ENCODE measurements at places on chromosomes 11 and 22. TPM values are rescaled to one million over a fixed set of nuclear protein-coding genes. Genes with fewer than 3 reads are reported as not detected.

EMSY gene
- total RNA-seq: 7.6 TPM

DNA sequence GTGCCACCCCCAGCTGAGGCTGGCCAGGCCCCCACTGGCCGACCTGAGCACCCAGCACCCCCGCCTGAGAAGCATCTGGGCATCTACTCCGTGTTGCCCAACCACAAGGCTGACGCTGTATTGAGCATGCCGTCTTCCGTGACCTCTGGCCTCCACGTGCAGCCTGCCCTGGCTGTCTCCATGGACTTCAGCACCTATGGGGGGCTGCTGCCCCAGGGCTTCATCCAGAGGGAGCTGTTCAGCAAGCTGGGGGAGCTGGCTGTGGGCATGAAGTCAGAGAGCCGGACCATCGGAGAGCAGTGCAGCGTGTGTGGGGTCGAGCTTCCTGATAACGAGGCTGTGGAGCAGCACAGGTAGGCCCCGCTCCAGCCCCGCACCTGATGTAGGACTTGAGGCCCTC, 4.7 kb downstream of the ZBTB16 start:
- no peaks in the 10 kb centered on the region for H3K36me3 ChIP-seq
- no peak overlapping the region for H3K4me3 ChIP-seq
- H3K27ac ChIP-seq: no peak overlapping the region
- no peaks in the 10 kb centered on the region for H3K27me3 ChIP-seq

- H3K36me3 ChIP-seq: no peaks in the 10 kb centered on the region
- H3K4me1 ChIP-seq: no peaks in the 10 kb centered on the region
- DNase-seq: no peak
- H3K4me3 ChIP-seq: no peak overlapping the region
Measured at GRCh38 chr22:30767661-30768060, 73.0 kb downstream of the OSBP2 start.

DNA sequence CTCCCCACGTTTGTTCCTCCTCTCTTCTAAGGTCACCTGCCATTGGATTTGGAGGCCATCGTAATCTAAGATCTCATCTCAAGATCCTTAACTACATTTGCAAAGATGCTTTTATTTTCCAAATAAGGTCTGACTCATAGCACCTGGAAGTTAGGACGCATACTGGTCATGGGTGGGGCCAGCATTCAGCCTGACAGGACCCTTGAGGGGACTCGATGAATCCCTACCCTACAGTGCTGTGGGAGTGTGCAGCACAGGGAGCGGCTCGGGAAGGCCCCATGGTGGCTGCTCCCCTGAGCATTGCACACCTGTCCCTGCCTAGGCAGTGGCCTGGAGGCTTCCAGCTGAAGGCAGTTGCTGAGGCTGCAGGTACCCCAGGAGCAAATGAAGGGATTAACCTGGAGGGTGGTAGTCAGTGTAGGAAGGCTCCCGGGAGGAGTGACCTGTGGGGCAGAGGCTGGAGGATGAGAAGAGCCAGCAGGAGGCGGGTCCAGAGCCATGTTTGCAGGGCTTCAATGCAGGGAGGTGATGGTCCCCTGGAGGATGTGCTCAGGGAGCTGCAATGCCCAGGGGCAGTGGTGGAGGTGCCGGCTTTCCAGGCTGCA, 362.2 kb downstream of the CTTN start:
- H3K27me3 ChIP-seq: no peaks in the 10 kb centered on the region
- no peak overlapping the region for H3K27ac ChIP-seq
- H3K4me3 ChIP-seq: no peak overlapping the region
- no peaks in the 10 kb centered on the region for H3K4me1 ChIP-seq
- no peak for DNase-seq

DNA sequence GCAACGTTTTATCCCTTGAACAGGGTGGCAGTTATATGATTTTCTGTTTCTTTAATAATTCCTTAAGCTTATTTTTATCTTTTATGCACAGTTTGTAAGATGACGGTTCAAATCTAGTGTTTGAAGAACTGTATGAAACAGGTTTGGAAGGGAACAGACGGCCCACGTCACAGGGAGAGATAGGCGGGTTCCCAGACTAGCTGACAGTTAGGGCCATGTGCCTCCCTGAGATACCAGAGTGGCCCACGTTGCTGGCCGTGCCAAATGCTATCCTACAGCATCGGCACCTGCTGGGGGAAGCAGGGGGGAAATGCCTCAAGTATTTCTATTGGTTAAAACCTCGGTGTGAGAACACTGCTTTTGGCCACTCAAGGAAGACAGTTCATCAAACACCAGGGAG, 50.2 kb upstream of the BID start:
- DNase-seq: no peak
- no peaks in the 10 kb centered on the region for H3K36me3 ChIP-seq
- no peak overlapping the region for H3K27ac ChIP-seq
- H3K27me3 ChIP-seq: no peaks in the 10 kb centered on the region
- no peaks in the 10 kb centered on the region for H3K4me1 ChIP-seq

GPHA2 gene
- 15.6 TPM for total RNA-seq

PIK3IP1 gene
- total RNA-seq: 2.4 TPM

- H3K27me3 ChIP-seq: no peaks in the 10 kb centered on the region
- H3K4me3 ChIP-seq: no peak overlapping the region
- no peaks in the 10 kb centered on the region for H3K36me3 ChIP-seq
- H3K27ac ChIP-seq: no peak overlapping the region
Measured at GRCh38 chr11:122524898-122525297, 130.6 kb upstream of the UBASH3B start.

GRCh38 chr22:50208939-50209892, 8.4 kb downstream of the SELENOO start:
- no peaks in the 10 kb centered on the region for H3K4me1 ChIP-seq
- no peaks in the 10 kb centered on the region for H3K27me3 ChIP-seq
- H3K27ac ChIP-seq: no peak overlapping the region
- H3K36me3 ChIP-seq: peaks cover 4% of the 10 kb centered on the region

MMP12 gene
- total RNA-seq: 0.12 TPM

- H3K27ac ChIP-seq: no peak overlapping the region
- no peak for DNase-seq
- H3K4me1 ChIP-seq: no peaks in the 10 kb centered on the region
- no peak overlapping the region for H3K4me3 ChIP-seq
Measured at GRCh38 chr11:44236296-44236695, 73.6 kb downstream of the ALX4 start.

- H3K4me1 ChIP-seq: no peaks in the 10 kb centered on the region
- H3K36me3 ChIP-seq: no peaks in the 10 kb centered on the region
- H3K4me3 ChIP-seq: no peak overlapping the region
- no peak overlapping the region for H3K27ac ChIP-seq
- no peaks in the 10 kb centered on the region for H3K27me3 ChIP-seq
- no peak for DNase-seq
Measured at GRCh38 chr11:73412308-73412707, 36.1 kb downstream of the RELT start.

DNA sequence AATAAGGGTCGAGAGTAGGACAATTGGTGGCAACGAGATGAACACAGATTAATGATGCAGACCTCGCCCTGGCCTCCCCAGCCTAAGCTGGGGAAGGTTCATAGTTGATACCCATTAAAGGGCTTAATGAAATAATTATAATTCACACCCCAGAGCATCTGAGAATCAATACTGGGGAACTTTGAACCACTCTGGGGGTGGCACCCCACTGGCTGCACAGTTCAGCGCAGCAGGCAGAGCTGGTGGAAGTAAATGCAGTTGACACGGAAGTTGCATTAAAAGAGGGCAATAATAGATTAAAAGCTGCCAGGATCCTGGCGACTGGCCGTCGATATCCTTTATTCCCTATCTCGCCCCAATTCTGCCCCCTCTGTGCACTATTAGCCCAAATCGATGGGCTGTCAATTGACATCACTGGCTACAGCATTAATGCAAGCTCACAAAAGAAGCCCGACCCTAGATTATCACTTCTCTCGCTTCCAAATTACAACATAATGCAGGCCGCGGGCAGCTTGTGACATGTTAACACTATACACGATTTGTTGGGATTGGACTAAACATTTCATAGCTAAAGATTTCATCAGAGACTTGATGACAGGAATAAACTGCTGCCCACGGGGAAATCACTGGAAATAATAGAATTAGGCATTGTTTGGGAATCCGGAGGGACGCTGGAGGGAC, 14.5 kb downstream of the HSPA8 start:
- no peaks in the 10 kb centered on the region for H3K27me3 ChIP-seq
- no peak for DNase-seq
- no peaks in the 10 kb centered on the region for H3K36me3 ChIP-seq
- H3K4me1 ChIP-seq: no peaks in the 10 kb centered on the region

DNA sequence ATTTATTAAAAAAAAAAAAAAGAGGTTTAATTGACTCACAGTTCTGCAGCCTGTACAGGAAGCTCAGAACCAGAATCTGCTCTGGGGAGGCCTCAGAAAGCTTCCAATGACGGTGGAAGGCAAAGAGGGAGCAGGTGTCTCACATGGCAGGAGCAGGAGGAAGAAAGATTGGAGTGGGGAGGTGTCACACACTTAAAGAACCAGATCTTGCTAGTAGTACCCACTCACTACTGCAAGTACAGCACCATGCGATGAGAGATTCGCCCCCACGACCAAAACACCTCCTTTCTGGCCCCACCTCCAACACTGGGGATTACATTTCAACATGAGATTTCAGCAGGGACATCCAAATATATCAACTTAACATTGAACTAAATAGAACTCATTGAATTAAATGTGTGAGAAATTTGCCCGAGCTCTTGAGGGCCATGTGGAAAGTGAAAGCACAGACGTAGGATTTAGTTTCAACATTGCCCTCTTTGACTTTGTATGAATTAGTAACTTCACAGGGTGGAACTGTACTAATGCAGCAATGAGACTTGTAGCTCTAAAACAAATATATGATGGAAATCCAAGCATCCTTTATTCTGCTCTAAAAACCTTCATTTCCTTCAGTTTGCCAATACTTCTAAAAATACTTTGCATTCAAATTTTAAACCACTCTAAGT, 628.2 kb downstream of the FAM181B start:
- no peaks in the 10 kb centered on the region for H3K4me1 ChIP-seq
- no peak overlapping the region for H3K27ac ChIP-seq
- H3K36me3 ChIP-seq: no peaks in the 10 kb centered on the region
- H3K27me3 ChIP-seq: no peaks in the 10 kb centered on the region

MRTFA gene
- 25.1 TPM for total RNA-seq

All from pancreas (tissue), 10 donors.